ENCODE measurements at places on chromosomes 2 and 18. TPM values are rescaled to one million over a fixed set of nuclear protein-coding genes. Genes with fewer than 3 reads are reported as not detected.

DNA sequence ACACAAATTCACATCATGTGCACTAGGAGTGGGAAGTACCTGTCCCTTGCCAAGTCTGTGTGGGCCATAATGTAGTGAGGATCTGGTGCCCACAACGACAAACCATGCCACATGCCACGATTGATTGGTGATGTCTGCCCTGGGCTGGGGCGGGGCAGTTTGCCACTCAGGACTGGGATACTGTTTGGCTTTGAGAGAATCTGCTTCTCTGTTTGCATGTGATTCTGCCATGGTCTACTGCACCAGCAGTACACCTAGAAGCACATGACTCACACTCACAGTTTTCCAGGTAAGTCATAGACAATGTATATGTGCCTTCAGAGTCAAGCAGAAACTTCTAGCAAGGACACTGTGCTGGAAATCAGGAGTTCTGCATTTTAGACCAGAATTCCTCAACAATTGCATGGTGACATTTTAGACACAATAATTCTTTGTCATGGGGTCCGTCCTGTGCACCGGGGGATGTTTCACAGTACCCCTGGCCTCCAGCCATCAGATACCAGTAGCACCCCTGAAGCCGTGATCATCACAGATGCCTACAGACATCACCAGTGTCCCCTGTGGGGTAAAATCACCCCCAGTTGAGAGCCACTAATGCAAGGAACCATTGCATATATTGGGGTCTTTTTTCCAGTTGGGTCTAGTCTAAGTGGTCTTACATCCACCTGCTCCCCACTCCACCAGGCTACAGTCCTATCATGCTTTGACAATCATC lies 278.3 kb downstream of the EIPR1 start:
- no peak for DNase-seq

- no peak for DNase-seq
These were observed 3.7 kb downstream of the RTP5 start for GRCh38 chr2:241873081-241873802.

- no peak for DNase-seq
These were observed 204.8 kb downstream of the TSN start for GRCh38 chr2:121960251-121960650.

- no peak for DNase-seq
These were observed 1583.2 kb downstream of the SUCLG1 start for GRCh38 chr2:82875858-82876257.

DNA sequence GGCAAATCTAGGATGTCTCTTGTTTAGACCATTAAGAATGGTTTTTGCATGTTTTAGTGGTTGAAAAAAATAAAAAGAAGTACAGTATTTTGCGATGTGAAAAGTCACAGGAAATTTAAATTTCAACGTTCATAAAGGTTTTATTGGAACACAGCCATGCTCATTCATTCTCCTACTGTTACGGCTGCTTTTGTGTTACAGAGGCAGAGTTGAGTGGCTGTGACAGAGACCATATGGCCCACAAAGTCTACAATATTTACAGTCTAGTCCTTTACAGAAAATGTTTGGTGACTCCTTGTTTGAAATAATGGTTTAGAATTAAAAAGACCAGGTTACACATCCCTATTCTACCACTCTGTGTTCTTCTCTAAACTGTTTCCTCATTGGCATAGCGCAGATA lies 48.1 kb downstream of the MYOM1 start:
- DNase-seq, result no peak

DNA sequence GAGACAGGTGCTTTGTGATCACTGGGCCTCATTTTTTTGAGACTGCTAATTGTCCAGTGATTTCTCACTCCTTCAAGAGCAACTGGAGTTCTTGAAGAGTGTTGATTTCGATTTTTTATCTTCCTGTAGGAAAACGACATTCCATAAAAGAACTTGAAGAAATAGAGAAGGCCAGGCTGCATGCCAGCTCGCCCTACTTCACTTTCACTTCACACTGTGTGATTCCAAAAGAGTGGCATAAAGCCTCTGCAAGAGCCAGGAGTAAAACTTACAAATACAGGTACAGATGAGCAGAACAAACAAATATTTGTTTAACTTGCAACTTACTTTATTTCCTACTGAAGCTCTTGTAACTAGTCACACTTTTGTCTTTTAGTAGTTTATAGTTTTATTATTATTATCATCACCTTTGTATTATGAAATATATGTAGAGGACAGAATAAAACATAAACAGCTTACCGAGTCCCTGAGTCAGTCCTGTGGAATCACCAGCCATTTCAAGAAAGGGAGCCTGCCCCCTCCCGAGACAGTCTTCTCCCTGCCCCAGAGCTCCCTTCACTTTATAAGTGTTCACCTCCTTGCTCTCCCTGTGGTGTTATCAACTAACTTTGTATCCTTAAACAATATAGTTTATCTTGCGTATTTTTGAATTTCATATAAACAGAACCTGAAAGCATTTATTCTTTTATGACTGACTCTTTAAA lies 8.7 kb downstream of the FAM228A start:
- DNase-seq, result no peak

DNA sequence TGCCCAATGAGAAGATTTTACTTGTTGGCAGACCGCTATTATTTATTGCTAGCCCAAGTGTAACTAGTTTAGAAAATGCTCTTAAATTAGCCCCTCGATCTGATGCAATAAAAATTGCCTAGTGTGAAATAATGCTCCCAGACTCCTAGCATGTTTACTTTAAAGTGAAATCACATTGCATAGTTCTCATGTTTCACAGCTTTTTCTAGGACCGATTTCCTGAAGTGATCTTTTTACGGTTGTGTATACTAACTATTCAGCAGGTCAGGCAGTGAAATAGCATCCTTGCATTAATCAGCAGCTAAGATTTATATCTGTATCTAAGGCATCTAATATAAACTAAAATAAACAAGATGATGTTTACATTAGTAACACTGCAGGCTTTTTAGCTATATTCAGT lies 52.4 kb downstream of the PMS1 start:
- no peak for DNase-seq

DNA sequence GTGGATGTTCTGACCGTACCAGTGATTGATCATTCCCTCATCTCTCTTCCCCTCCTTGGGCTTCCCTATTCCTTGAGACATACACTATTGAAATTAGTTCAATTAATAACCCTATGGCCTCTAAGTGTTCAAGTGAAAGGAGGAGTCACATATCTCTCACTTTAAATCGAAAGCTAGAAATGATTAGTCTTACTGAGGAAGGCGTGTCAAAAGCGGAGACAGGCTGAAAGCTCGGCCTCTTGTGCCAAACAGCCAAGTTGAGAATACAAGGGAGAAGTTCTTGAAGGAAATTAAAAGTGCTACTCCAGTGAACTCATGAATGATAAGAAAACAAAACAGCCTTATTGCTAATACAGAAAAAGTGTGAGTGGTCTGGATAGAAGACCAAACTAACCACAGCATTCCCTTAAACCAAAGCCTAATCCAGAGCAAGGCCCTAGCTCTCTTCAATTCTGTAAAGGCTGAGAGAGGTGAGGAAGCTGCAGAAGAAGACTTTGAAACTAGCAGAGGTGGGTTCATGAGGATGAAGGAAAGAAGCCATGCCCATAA lies 144.4 kb upstream of the LYPD6 start:
- no peak for DNase-seq

DNA sequence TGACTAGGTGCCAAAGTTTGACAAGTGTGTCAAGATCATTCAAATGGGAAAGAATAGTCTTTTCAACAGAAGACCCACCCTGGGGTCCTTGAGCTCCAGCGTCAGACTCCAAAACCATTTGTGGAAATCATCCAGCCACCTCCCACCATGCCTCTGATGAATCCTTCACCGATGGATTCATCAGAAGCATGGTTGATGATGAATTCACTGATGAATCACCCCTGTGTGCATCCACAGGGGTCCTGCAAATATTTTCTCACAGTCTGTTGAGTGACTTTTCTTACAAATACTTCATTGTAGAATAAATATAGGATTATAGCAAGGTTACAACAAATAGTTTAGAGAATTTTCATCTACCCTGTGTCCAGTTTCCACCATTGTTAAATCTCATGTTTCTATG lies 4.3 kb downstream of the UGT1A9 start:
- no peak for DNase-seq

DNA sequence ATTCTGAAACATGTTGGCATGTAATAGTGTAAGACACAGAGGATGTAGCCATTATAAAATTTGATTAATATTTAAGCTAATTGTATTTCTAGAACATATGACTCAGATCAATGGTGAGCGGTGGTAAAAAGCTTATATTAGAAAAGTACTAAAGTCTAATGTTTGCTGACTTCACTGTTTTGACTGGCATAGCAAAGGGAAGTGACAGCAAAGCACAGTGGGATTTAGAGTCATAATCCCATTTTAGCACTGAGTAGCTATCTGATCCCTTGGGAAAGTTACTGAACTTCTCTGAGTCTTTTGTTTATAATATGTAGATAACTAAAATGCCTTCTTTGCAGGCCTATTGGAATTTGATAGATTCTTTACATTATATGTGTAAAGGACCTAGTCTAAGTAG lies 60.4 kb downstream of the KIAA1328 start:
- DNase-seq, result no peak

GRCh38 chr18:9173770-9174233 lies 37.2 kb downstream of the ANKRD12 start:
- no peak for DNase-seq

DNA sequence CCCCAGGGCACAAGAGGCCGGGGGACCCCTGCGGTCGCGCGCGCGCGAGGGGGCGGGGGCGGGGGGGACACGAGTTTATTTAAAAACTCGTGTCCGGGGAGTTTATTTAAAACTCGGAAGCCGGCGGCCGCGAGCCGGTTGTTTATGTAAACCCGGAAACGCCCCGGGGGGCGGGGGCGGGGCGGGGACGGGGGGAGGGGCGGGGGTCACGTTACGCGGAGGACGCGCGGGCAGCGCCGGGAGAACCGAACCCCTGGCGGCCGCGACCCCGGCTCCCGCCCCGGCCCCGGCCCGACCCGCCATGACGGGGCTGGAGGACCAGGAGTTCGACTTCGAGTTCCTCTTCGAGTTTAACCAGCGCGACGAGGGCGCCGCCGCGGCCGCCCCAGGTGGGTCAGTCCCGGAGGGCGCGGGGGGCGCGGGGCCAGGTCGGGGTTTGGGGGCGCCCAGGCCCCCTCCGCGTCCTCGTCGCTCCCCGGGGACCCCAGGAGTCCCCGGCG lies 4.4 kb downstream of the NFATC1 start:
- peak; percentile 51 for DNase-seq

- no peak for DNase-seq
These were observed 456.7 kb downstream of the NRXN1 start for GRCh38 chr2:50575232-50575631.

- DNase-seq, result no peak
These were observed 4.8 kb upstream of the MRPL44 start for GRCh38 chr2:223952280-223952968.

DNA sequence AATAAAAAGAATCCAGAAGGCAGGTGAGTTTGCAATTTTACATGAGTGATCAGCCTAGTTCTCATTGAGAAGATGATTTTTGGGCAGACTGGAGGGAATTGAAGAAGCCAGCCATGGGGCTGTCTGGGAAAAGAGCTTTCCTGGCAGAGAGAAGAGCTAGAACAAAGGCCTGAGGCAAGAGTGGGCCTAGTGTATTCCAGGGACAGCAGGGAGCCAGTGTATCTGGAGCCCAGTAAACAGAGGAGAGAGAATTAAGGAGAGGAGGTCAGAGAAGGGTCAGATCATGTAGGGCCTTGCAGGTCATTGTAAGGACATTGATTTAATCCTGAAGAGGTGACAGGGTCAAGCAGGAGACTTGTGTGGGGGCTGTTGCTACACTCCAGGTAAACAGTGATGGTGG lies 195.8 kb downstream of the SATB2 start:
- DNase-seq, result no peak

GRCh38 chr2:61938511-61938910 lies 33.0 kb downstream of the COMMD1 start:
- DNase-seq, result no peak

The MCEE gene
- 22.3 TPM for polyA plus RNA-seq

The C2orf80 gene
- polyA plus RNA-seq, result not detected

The LONRF2 gene
- polyA plus RNA-seq, result 4.7 TPM

The PIKFYVE gene
- 6.9 TPM for polyA plus RNA-seq

The CNTNAP5 gene
- not detected for polyA plus RNA-seq

The CELF4 gene
- 0.15 TPM for polyA plus RNA-seq
